ENCODE measurements at places on chromosomes 2 and 18.

GRCh38 chr2:218259099-218259961 is 1.5 kb upstream of the GPBAR1 start:
- DNase-seq = no peak

DNA sequence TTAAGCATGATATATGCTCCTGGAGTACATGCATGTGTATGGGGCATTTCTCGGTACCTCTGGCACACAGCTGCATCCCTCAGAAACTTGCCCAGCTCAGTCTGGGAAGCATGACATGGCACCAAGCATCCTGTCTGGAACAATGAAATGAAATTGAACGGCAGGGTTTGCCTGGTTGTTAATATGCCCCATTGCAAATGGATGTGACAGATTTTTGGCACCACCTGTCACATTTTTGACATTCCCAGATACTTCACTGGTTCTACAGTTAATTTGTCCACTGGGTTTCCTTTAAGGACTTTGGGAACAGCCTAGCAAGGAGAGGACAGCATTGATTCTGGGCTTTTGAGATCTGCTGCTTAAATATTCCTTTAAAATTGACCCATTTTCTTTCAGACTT is 305.8 kb downstream of the TSN start:
- DNase-seq = no peak

GRCh38 chr2:222568865-222569264 is 87.0 kb downstream of the FARSB start:
- DNase-seq = no peak

DNA sequence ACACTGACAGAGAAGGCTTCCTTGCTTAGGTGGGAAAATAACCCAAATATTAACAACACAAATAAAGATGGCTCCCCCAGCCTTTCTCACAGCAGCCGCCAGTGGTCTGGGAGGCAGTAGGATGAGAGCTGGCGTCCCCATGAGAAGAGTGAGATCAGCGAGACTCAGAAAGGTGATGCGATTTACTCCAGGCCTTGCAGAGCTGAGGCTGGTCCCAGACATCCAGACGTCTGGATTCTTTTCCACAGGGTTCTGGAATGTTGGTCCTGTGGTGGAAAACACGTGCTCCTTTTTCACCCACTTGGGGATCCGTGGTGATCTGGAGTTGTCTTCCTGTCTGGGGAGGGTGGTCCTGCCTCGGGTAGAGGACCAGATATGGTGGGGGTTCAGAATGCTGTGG is 190.6 kb downstream of the CTIF start:
- DNase-seq = no peak

DNA sequence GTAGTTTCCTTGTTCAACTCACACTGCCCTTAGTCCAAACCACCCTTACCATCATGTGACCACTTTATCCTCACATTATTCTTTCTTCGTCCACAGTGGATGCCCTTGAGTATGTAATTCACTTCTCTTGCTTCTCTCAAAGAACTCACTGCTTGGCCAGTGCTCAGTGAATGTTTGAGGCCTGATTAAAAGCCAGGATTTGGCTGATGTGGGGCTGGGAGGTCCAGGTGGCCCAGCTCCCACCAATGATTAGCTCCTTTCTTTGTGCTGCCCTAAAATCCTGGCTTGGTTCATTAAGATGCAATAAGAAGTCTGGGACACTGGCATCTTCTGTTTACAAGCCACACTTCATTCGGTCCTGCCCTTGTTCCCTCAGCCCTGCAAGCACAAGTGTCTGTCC is 97.8 kb upstream of the CELF4 start:
- no peak for DNase-seq

- no peak for DNase-seq
These were observed 2.0 kb upstream of the CAPN10 start for GRCh38 chr2:240584486-240585031.

GRCh38 chr2:234826681-234827080 is 125.1 kb upstream of the SH3BP4 start:
- no peak for DNase-seq

DNA sequence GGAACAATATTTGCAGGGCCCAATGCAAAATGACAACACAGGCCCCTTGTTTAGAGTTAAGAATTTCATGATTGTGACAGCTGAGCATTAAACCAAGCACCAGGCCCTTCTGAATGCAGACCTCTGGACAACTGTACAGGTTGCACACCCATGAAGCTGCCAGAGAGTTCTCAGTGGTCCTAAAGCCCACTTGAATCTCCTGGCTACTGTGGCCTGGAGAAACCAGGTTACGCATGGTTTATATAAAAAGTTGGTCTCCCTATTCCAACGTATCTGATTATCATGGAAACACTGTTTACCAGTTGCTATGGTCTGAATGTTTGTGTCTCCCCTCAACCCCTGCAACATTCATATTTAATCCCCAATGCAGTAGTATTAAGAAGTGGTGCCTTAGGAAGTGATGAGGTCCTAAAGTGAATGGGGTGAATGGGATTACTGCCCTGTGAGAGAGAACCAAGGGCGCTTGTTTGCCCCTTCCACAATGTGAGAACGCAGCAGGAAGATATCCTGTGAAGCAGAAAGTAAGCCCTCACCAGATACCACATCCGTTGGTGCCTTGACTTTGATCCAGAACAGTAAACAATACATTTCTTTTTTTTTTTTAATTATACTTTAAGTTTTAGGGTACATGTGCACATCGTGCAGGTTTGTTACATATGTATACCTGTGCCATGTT is 48.0 kb upstream of the ANXA4 start:
- no peak for DNase-seq

- no peak for DNase-seq
These were observed 3.9 kb downstream of the HEATR5B start for GRCh38 chr2:37080266-37080665.

Data from stimulated activated CD4-positive, alpha-beta T cell treated with anti-CD3 and anti-CD28 coated beads, TNF-alpha, amount 100 ng/mL, for 1 hour (primary cell).